ENCODE measurements at places on chromosomes 5 and 9.
A peak's percentile ranks its signal among the peaks of the same experiment; 100 is the strongest.

DNA sequence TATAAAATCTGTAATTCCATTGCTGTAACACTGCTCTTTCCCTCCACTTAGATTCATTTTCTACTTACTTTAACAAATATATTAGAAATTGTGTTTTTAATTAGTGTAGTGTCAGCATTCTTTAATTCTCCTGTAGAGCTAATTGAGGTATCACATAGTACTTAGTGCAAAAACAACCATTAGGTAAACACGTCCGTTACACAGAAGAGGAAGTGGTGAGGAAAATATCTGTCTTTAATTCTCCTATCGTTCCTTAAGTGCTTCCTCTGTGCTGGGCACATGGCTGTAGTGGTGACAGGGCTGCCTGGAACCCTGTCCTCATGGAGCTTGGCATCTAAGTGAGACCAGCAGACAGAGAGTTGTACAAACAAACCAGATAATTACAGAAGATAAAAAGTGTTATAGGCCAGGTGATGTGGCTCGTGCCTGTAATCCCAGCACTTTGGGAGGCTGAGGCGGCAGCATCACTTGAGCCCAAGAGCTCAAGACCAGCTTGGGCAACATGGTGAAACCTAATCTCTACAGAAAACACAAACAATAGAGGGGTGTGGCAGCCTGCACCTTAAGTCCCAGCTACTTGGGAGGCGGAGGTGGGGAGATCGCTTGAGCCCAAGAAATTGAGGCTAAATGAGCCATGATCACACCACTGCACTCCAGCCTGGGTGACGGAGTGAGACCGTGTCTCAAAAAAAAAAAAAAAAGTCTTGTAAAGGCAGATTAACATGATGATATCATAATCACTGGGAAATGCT, 36.4 kb downstream of the PARP8 start:
- DNase-seq = no peak

- DNase-seq = no peak
Observed at GRCh38 chr5:28499766-28500290, 1461.4 kb upstream of the CDH9 start.

DNA sequence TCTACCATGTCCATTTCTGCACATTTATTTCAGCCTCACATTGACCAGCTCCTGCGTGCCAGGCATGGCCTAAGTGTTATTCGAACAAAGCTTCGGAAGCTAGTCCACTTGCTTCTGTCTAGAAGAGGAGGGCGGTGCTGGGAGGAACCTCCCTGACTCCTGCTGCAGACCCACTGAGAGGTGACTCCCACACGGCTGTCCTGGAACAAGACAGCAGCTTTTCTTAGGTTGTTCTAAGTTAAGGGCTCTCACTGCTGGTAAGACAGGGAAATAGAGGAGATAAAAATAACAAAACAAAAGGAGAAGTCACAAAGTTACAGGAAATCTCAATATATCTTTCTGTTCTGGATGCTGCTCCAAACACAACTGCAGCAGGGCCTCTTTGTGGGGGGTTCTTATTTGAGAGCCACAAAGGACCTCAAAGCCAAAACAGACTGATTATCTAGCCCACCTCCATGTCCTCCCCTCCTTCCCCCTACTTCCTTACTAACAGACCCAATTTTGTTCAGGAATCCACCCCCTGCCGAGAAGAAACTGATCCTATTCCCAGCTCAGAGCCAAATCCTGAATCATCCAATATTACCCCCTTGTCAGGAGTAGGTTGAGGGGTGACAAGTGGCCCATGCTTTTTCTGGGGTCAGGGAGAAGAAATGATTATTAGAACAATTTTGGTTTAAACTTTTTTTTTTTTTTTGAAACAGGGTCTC, 28.4 kb upstream of the KCNIP1 start:
- DNase-seq = no peak

GRCh38 chr5:147481376-147481775, 28.5 kb downstream of the DPYSL3 start:
- DNase-seq = no peak

DNA sequence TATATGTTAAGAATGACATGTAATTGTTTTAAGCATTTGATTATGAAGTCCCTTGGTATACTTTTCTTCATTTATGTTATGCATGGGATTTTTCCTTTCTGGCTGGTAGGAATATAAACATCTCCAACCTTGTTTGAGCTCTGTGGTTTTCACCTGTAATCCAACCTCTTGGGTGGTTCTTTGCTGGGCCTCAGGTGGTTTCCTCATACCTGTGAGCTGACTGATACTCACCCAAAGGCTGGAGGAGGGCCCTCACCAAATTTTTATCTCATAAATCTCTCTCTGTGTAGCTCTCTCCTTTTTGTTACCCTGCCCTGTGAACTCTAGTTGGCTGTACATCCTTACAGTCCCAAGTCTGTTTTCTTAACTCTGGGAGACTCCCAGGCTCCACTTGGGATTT, 39.8 kb upstream of the C6 start:
- no peak for DNase-seq

- DNase-seq = no peak
Observed at GRCh38 chr5:139966856-139967255, 76.2 kb downstream of the NRG2 start.

DNA sequence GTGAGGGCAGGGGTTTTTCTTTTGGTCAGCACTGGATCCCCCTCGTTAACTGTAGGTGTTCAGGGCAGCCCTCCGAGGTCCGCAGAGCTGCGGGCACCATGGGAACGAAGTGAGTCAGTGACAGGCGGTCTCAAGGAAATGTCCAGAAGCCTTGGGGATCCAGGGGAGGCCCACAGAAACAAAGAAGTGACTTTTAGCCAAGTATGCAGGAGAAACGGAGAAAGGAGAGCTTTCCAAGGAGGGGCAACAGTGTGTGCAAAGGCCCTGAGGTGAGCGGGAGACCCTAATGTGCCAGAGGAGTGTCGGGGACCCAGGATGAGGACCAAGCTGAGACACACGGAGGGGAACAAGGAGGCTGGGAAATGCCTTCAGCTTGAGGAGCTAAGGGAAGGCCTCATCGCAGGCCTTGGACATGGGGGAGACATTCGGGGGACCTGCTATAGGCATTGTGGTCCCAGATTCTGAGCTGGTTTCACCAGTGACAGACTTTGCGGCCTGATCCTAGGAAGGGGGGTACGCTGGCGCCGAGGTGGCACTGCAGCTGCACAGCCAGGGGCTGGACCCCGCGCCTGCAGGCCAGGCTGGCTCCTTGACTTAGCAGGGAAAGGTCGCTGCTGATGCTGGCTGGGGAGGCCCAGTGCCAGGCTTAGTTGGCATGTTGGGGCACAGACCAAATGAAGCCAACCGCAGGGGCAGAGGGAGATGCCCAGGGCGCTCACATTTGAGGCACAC, 3.3 kb downstream of the LTC4S start:
- no peak for DNase-seq

DNA sequence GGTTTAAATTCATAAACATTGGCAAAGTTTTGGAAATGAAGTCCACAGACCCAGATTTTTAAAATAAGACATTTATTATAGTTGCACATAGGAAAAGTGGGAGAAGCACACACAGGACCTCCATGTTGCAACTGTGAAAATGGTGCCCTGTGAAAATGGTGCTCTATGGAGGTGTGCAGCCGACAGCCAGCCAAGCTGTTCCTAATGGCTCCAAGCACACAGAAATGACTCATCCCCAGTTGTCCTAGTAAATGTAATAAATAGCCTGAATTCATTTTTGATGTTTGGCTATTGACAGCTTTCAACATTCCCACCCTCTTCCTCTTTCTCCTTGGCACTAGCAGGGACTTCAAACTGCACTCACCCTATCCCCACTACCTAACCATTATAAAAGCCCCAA, 590.9 kb downstream of the CAAP1 start:
- no peak for DNase-seq

GRCh38 chr9:129852579-129852978, 17.3 kb downstream of the USP20 start:
- DNase-seq = no peak

DNA sequence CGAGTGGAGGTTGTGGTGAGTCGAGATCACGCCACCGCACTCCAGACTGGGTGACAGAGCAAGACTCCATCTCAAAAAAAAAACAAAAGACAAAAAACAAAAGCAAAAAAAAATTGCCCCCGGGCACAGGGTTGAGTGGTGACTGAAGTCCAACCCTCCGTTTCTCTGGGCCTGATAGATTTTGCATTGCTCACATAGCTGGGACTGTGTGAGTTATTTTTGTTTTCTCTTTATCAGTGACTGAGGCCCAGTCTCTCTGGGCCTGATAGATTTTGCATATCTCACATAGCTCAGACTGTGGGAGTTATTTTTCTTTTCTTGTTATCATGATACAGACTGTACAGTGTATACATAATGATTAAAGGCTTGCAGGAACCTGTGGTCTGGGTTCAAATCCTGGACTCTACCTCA, 2.6 kb upstream of the SLC28A3 start:
- DNase-seq = no peak

- DNase-seq = no peak
Observed at GRCh38 chr5:145937432-145938250, 1.3 kb downstream of the SH3RF2 start.

DNA sequence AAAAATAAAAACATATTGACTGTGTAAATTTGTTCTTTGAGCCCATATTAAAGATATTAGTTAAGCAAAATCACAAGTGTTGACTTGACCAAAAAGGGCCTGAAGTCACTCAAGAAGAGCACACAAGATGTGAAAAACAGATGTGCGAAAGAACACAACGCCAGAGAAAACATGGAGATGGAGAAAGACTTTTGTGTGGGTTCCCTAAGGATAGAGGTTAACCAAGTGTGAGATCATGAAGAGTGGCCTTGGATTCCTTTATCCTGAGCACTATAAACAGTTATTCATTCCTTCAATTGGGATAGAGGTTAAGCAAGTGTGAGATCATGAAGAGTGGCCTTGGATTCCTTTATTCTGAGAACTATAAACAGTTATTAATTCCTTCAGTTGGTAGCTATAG, 361.8 kb downstream of the CDH18 start:
- no peak for DNase-seq

- peak; percentile 7 for DNase-seq
Observed at GRCh38 chr5:98563885-98564653, 209.4 kb upstream of the RGMB start.

DNA sequence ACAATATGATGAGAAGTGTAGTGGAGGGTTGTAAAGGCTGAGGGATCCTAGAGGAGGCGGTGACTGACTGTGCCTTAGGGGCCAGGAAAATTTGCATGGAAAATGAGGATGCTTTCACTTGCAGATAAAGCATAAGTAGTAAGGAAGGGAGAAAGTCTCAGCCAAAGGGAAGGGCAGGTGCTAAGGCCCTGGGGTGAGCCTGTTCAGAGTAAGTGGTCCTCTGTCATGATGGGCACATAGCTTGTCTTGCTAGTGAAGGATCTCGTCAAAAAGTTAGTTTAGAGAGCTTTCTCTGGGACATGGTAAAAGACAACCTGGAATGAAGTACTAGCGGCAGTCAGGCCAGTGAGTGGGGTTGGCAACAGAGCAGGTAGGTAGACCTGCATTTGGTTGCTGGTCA, 75.4 kb upstream of the CPLX2 start:
- no peak for DNase-seq

GRCh38 chr5:174328631-174329299, 283.3 kb downstream of the NSG2 start:
- no peak for DNase-seq

GRCh38 chr9:90449213-90449925, 193.3 kb downstream of the DIRAS2 start:
- no peak for DNase-seq

DNA sequence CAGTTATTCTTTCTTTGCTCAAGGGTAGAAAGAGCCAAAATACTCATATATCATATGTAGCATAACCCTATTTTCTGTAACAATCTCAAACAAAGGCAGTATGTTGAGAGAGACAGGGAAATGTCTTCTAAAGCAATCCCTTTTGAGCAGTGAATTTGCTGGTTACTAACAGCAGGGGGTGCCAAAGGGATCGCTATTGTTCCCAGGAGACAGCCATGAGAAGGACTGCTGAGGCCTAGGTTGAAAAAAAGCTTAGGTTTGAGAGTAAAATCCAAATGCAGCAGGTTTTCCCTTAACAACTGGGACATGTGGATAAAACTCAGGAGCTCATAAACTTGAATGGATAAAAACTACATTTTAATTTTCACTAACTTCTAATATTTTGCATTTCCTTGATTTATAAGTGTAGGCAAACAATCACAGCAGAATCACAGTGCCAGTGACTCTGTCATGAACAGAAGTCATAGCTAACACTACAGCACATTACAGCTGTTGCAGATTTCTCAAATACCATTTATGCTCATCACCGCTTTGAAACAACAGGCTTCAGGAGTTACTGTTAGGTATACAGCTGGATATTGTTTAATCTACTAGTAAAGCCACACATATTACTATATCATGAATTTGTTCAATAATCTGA, 148.4 kb downstream of the MAPKAP1 start:
- DNase-seq = peak; percentile 69

DNA sequence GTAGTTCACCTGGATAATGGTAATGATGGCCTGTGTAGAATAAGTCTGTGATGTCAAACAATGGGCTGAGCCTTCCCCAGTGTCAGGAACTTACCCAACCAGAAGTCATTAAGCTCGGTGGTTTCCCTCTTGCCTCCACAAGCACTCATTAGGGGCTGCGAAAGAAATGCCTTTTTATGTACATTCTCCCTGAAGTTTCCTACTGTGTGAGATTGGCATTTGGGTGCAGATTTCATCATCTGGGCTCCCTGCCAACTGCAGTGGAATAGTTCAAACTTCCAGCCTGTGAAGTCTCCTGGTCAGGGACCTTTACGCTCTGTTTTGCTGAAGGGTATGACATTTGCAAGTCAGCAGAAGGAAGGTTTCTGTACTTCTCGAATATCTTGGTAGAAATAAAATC, 41.6 kb upstream of the TMEM215 start:
- no peak for DNase-seq

GRCh38 chr9:110832926-110833325, 164.3 kb downstream of the MUSK start:
- DNase-seq = no peak

- DNase-seq = no peak
Observed at GRCh38 chr9:3244963-3245653, 280.7 kb downstream of the RFX3 start.

GRCh38 chr5:141343242-141343952, at the start of gene PCDHGA3:
PCDHGA3 (plus strand) TSS chr5:141343829; CDS start chr5:141344034, 205 bp downstream.
- no peak for DNase-seq

DNA sequence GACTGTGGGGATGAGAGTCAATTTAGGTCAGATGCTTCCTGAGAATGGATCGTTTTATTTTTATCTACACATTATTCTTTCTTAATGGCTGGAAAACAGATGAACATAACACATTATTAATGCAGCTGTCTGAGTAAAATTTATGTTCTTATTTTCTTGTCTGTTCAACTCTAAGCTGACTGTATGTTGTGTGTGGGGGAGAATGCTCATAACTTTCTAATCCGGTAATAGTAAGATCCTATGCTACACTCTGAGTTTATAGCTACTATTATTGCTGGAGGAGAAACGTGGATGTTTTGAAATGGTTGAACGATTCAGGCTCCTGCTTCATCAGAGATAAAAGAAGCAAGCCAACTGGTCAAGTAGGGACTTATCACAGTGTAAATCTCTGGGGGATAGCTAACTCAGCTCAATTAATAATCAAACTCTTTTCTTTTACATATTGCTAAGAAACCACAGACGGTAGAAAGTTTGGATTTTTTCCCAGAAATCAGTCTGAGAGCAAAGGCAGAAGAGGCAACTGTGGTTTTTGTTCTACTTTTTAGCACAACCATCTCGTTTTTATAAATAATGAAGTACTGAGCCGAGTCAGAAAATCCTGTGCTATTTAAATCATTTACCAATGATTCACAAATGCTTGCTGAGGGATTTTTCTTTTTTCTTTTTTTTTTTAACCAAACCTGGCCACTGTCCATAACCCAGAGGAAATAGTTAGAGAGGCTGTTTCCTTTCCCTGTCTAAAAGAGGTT, 265.0 kb upstream of the FAM174A start:
- DNase-seq = no peak

GRCh38 chr5:138372225-138372624, 19.7 kb downstream of the KDM3B start:
- DNase-seq = no peak
